Naive B cell (primary cell): ENCODE measurements at places on chromosomes 2 and 18. TPM values are rescaled to one million over a fixed set of nuclear protein-coding genes. Genes with fewer than 3 reads are reported as not detected.

- no peaks in the 10 kb centered on the region for H3K27me3 ChIP-seq
- no peak overlapping the region for H3K27ac ChIP-seq
- H3K4me1 ChIP-seq: peaks cover 8% of the 10 kb centered on the region
Observed at GRCh38 chr2:112887964-112888749, 22.8 kb upstream of the IL37 start.

DNA sequence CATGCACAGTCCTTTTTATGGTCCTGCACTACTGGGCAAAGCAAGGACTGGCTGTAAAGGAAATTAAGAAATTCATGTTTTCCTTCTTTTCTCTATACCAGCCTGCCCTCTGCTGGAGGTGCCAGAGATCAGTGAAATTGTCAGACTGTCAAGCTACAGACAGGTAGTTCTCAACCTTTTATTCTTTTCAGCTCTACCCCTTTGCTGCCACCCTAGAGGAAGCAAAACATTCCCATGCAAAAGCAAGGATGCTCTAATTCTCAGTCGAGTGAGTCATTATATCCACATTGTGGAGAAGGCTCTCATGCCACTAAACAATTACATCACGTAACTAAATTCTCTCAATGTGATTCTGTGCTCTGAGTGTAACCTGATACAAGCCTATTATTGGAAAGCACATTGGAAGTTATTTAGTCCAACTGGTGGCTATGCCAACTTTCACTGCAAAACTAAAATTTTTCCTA lies 25.0 kb upstream of the RAPGEF4 start:
- H3K27ac ChIP-seq: no peak overlapping the region
- no peaks in the 10 kb centered on the region for H3K4me1 ChIP-seq
- DNase-seq: no peak
- peaks cover 29% of the 10 kb centered on the region for H3K27me3 ChIP-seq

The CYP27C1 gene
- polyA plus RNA-seq: not detected

- H3K4me1 ChIP-seq: no peaks in the 10 kb centered on the region
- peaks cover 39% of the 10 kb centered on the region for H3K27me3 ChIP-seq
- DNase-seq: no peak
Observed at GRCh38 chr2:177093371-177093770, 119.2 kb upstream of the HNRNPA3 start.

The DCC gene
- polyA plus RNA-seq: not detected

GRCh38 chr18:3074087-3074486 lies 61.1 kb upstream of the LPIN2 start:
- no peak overlapping the region for H3K27ac ChIP-seq
- H3K36me3 ChIP-seq: no peaks in the 10 kb centered on the region
- H3K4me1 ChIP-seq: no peaks in the 10 kb centered on the region
- no peak for DNase-seq
- H3K4me3 ChIP-seq: no peak overlapping the region
- no peaks in the 10 kb centered on the region for H3K27me3 ChIP-seq

The DOK1 gene
- polyA plus RNA-seq: 23.8 TPM

The MAPRE2 gene
- 132 TPM for polyA plus RNA-seq

The LHCGR gene
- polyA plus RNA-seq: not detected

GRCh38 chr2:2260696-2261268 lies 70.3 kb downstream of the MYT1L start:
- no peak overlapping the region for H3K27ac ChIP-seq
- H3K4me3 ChIP-seq: no peak overlapping the region
- no peak for DNase-seq

The HAUS1 gene
- polyA plus RNA-seq: 66.5 TPM

DNA sequence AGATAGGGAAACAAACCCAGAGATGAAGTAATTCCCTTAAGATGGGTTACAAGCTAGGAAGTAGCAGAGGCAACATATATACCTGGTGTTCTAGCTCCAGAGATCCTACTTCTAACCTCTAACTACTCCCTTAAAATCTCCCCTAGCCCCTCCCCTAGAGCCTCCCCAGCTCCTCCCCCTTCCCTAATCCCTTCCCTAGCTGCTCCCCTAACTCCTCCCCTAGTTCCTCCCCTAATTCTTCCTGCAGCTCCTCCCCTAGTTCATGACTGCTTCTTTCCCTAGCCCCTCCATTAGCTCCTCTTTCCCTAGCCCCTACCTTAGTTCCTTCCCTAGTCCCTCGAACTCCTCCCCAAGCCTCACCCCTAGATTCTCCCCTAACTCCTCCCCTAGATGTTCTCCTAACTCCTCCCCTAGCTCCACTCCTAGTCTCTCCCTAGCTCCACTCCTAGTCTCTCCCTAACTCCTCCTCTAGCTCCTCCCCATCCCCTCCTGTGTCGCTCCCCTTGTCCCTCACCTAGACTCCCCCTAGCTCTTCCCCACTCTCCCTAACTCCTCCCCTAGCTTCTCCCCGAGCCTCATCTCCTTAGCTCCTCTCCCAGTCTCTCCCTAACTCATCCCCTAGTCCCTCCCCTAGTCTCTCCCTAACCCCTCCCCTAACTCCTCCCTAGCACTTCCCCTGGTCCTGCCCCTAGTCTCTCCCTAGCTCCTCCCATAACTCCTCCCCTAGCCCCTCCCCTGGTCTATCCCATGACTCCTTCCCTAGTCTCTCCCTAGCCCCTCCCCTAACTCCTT lies 108.9 kb downstream of the CD226 start:
- H3K36me3 ChIP-seq: no peaks in the 10 kb centered on the region
- H3K4me3 ChIP-seq: no peak overlapping the region
- H3K27ac ChIP-seq: no peak overlapping the region
- peaks cover 3% of the 10 kb centered on the region for H3K27me3 ChIP-seq
- no peak for DNase-seq
- no peaks in the 10 kb centered on the region for H3K4me1 ChIP-seq

The MAP2 gene
- polyA plus RNA-seq: 7.0 TPM

The ATOH8 gene
- polyA plus RNA-seq: not detected

- DNase-seq: no peak
- H3K36me3 ChIP-seq: no peaks in the 10 kb centered on the region
- no peaks in the 10 kb centered on the region for H3K4me1 ChIP-seq
- H3K4me3 ChIP-seq: no peak overlapping the region
Observed at GRCh38 chr2:2233171-2233826, 97.8 kb downstream of the MYT1L start.

The SALL3 gene
- not detected for polyA plus RNA-seq

The C2orf15 gene
- not detected for polyA plus RNA-seq

- H3K4me1 ChIP-seq: no peaks in the 10 kb centered on the region
- no peak overlapping the region for H3K27ac ChIP-seq
- no peaks in the 10 kb centered on the region for H3K36me3 ChIP-seq
- no peak for DNase-seq
Observed at GRCh38 chr2:191721331-191721730, 43.4 kb downstream of the NABP1 start.

GRCh38 chr18:6547476-6547875 lies 132.8 kb upstream of the L3MBTL4 start:
- H3K36me3 ChIP-seq: no peaks in the 10 kb centered on the region
- DNase-seq: no peak
- no peaks in the 10 kb centered on the region for H3K4me1 ChIP-seq
- H3K27ac ChIP-seq: no peak overlapping the region

GRCh38 chr18:63834471-63835113 lies 52.9 kb upstream of the SERPINB2 start:
- peaks cover 9% of the 10 kb centered on the region for H3K4me1 ChIP-seq
- peaks cover 26% of the 10 kb centered on the region for H3K27me3 ChIP-seq
- DNase-seq: no peak
- H3K4me3 ChIP-seq: no peak overlapping the region
- no peaks in the 10 kb centered on the region for H3K36me3 ChIP-seq

GRCh38 chr18:77346208-77346810 lies 96.7 kb downstream of the GALR1 start:
- peaks cover 18% of the 10 kb centered on the region for H3K27me3 ChIP-seq
- H3K36me3 ChIP-seq: no peaks in the 10 kb centered on the region
- H3K4me3 ChIP-seq: no peak overlapping the region
- no peak overlapping the region for H3K27ac ChIP-seq
- DNase-seq: no peak

DNA sequence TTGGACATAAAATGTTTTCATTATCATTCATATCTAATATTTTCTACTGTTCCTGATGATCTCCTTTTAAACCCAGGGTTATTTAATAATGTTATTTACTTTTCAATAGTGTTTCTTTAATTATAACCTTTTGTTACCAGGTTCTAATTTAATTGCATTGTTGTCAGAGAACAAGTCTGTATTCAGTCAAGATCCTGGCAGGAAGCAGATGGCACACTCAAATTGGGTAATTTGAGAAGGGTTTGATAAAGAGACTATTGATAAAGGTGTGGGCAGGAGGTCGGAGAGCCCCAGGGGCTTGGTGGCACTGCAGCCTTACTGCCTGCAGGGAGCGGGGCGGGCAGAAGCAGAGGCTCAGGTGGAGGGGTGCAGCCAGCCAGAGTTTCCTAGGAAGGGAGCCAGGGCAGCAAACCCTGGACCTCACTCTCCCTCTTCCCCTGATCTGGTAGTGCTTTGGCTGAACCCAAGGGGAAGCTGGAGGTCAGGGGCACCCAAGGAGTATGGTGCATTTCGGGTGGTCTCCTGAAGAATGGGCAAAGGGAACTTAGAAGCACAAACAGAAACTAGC lies 2.3 kb upstream of the KIF1A start:
- H3K27ac ChIP-seq: no peak overlapping the region
- peaks cover 8% of the 10 kb centered on the region for H3K36me3 ChIP-seq
- peaks cover 5% of the 10 kb centered on the region for H3K4me1 ChIP-seq
- peaks cover 68% of the 10 kb centered on the region for H3K27me3 ChIP-seq
- H3K4me3 ChIP-seq: no peak overlapping the region

The RBBP8 gene
- 9.4 TPM for polyA plus RNA-seq

DNA sequence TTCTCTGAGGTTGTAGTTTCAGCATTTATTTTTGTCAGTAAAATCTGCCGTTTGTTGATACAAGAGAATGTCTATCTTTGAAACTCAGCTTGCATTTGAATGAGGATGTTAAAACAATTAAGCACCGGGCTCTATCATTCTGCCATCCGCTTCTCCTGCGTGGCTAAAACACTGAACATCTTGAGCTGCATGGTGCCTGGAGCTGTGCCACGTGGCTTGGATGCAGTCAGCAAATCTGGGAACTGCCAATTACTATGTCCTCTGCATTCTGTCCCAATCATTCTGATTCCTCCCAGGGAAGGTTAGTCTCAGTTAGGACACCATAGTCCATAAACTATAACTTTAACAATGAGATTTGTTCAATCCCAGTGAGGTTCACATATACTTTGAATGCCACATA lies 598.4 kb downstream of the FBXO15 start:
- H3K27me3 ChIP-seq: no peaks in the 10 kb centered on the region
- H3K4me3 ChIP-seq: no peak overlapping the region
- DNase-seq: no peak

The MRPL44 gene
- 35.6 TPM for polyA plus RNA-seq

- no peak for DNase-seq
- peaks cover 5% of the 10 kb centered on the region for H3K4me1 ChIP-seq
Observed at GRCh38 chr2:168034616-168035015, 212.8 kb downstream of the STK39 start.

GRCh38 chr18:79947054-79947755 lies 4.2 kb downstream of the SLC66A2 start:
- peak overlapping the region; percentile 79 for H3K27ac ChIP-seq
- H3K4me3 ChIP-seq: no peak overlapping the region
- no peaks in the 10 kb centered on the region for H3K27me3 ChIP-seq
- H3K36me3 ChIP-seq: peaks cover 4% of the 10 kb centered on the region
- no peak for DNase-seq
- peaks cover 37% of the 10 kb centered on the region for H3K4me1 ChIP-seq

The TFPI gene
- not detected for polyA plus RNA-seq

The ALKAL2 gene
- polyA plus RNA-seq: not detected

The RFTN2 gene
- not detected for polyA plus RNA-seq

DNA sequence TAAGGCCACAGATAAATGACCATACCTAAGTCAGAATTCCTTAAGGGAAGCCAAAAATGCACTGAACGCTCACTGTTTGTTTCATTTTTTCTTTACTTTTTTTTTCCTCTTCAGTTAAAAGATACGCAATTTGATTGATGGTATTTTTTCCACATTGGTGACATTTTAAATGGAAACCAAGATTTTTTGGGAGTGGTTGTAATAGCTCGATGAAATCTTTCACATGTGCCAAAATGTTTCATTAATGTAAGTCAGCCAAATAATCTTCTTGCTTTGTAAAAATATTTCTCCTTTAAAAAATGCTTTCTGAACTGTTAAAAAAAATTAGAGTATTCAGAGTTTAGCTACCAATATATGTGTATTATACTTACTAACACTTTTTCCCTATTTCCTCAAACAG lies 339.8 kb downstream of the ZEB2 start:
- H3K27ac ChIP-seq: no peak overlapping the region
- H3K4me1 ChIP-seq: peaks cover 10% of the 10 kb centered on the region
- H3K27me3 ChIP-seq: no peaks in the 10 kb centered on the region
- H3K4me3 ChIP-seq: no peak overlapping the region
- DNase-seq: no peak

The PELI1 gene
- polyA plus RNA-seq: 35.5 TPM

The MAP3K19 gene
- polyA plus RNA-seq: not detected

DNA sequence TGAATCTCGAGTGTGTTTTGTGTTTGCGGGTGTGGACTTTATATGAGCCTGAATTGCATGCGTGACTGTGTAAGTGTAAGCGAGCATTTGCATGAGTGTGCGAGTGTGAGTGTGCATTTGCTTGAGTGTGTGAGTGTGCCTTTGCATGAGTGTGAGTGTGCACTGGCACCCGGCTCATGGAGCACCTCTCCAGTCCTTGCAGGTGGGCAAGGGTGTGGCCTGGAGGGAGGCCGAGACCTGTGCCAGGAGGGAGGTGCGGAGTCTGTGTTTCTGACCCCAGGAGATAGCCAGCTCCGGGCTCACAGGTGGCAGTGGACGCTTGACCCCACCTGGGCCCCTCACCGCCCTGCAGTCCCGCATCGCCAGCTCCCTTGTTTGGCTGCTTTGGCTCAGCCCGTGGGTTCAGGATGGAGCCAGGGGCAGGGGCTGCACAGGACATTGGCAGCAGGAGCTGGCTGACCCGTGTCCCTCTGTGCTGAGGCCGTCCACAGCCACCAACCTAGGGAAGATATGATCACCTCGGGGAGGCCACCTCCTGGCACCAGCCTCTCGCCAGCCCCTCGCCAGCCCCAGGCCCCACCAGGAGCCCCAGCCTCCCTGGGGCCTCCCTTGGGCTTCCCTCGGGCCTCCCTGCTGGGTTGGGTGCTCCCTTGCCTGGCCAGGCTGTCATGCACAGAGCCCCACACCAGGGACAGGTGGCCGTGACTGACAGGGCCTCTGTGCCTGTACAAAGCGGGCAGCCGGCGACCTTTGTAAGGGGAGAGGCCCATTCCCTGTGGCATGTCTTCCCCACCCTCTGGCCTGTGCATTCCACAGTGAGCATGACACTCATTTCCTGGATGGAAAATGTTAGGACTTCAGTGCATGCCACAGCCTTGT lies 81.6 kb downstream of the PTGR3 start:
- no peak for DNase-seq
- H3K4me1 ChIP-seq: no peaks in the 10 kb centered on the region
- no peaks in the 10 kb centered on the region for H3K36me3 ChIP-seq
- H3K4me3 ChIP-seq: no peak overlapping the region
- no peak overlapping the region for H3K27ac ChIP-seq
- peaks cover 30% of the 10 kb centered on the region for H3K27me3 ChIP-seq

GRCh38 chr2:19425419-19425818 lies 67.0 kb upstream of the OSR1 start:
- H3K27ac ChIP-seq: no peak overlapping the region
- H3K4me1 ChIP-seq: no peaks in the 10 kb centered on the region

The UGT1A8 gene
- not detected for polyA plus RNA-seq

The GALNT14 gene
- polyA plus RNA-seq: 0.45 TPM

The CCDC178 gene
- polyA plus RNA-seq: not detected
